ENCODE measurements at places on chromosomes 2 and 18. TPM values are rescaled to one million over a fixed set of nuclear protein-coding genes. Genes with fewer than 3 reads are reported as not detected.

GRCh38 chr18:34787931-34788532 is 77.9 kb downstream of the DTNA start:
- no peak overlapping the region for H3K4me3 ChIP-seq
- no peaks in the 10 kb centered on the region for H3K27me3 ChIP-seq
- H3K27ac ChIP-seq: no peak overlapping the region
- no peak for DNase-seq

DNA sequence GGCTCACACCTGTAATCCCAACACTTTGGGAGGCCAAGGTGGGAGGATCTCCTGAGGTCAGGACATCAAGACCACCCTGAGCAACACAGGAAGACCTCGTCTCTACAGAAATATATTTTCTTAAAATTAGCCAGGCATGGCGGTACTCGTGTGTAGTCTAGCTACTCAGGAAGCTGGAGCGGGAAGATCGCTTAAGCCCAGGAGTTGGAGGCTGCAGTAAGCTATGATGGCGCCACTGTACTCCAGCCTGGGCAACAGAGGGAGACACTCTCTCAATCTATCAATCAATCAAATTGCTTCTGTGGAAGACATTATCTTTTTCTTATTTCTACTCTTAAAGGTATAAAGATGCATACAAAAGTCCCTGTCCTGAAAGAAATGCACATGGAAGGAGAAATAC is 11.3 kb downstream of the FEZ2 start:
- no peaks in the 10 kb centered on the region for H3K36me3 ChIP-seq
- DNase-seq: no peak
- no peak overlapping the region for H3K4me3 ChIP-seq
- no peak overlapping the region for H3K27ac ChIP-seq
- H3K27me3 ChIP-seq: no peaks in the 10 kb centered on the region

HOXD13 gene
- total RNA-seq: not detected

DNA sequence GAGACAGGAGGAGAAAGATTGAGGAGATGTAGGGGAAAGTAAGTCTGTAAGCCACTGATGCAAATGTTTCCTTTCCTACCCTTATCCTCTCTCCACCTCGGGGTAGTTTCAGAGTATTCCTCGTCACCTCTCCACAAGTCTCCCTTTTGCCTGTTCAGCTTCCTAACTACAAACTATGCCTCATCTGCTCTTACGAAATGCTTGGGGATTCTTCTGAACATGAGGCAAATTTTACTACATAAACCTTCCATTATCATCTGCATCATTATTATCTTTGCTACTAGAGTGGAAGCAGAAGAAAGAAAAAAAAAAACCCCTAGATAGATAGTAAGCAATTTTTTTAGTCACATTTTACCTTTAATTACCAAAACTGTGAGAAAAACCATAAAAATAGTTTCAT is 43.1 kb upstream of the CWC22 start:
- H3K4me3 ChIP-seq: no peak overlapping the region
- no peaks in the 10 kb centered on the region for H3K27me3 ChIP-seq
- no peaks in the 10 kb centered on the region for H3K4me1 ChIP-seq
- H3K36me3 ChIP-seq: no peaks in the 10 kb centered on the region

DNA sequence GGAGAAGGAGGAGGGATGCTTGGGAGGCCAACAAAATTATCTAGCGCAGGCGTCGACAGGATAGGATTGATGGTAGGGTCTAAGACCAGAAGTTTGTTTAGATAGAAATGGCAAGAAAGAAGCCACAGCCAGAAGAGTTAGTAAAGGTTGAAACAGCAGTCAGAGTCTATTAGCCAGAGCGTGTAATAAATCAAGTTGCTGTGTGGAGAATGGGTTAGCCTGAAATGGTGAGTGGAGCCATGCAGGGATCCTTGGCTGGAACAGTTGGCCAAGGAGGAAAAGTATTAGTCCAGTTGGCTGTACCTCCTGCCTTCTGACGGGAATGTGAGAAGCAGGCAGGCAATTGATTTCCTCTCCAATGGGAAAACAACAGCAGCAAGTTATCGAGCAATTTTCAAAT is 190.7 kb upstream of the CCDC68 start:
- H3K4me1 ChIP-seq: no peaks in the 10 kb centered on the region
- H3K27ac ChIP-seq: no peak overlapping the region
- H3K27me3 ChIP-seq: no peaks in the 10 kb centered on the region
- no peak for DNase-seq
- no peaks in the 10 kb centered on the region for H3K36me3 ChIP-seq
